ENCODE measurements at places on chromosomes 2 and 18.

DNA sequence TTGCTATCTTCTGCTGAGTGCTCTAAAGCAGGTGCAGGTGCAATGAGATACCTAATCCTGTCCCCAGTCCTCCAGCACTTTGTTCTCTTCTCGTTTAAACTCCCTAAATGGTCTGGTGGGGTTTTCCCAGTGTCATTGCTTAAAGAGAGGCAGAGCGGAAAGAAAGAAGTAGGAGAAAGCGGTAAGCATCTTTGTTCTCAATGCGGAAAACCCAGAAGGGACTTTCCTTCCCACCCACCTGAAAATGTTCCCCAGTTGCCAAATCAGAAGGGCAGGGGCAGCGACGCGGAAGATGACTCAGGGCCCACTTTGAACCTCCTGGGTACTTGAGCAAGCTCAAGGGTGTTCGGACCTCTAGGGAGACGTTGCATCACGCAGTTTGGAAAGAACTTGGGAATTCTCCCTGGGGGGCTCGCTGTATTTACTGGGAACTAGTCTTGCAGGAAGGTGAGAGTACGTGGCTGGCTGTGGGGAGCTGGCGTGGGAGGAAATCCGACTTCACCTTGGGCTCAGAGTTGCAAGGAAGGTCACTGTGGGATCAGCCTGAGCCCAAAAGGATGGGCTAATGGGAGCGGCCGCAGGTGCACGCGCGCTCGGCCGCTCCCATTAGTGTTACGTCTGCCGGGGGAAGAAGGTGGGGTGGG, 589 bp upstream of the SGPP2 start:
- DNase-seq, result peak; percentile 4

DNA sequence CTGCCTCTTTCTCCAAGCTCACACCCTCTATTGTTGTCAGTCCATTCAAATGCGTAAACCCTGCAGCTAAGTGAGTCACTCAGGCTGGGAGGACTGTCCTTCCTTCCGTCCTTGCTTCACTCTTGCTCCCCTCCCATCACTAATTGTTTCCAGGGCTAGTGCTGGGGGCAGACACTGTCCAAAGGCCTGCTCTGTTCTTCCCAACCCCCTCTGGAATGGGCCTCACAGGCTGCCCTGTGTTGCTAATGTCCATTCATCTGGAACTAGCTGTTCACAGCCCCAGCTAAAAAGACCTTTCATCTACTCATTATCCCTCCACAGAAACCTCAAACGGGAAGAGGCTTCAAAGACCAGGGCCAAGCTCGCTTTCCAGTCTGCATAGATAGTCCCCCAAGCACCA, 31.9 kb upstream of the NRP2 start:
- DNase-seq, result peak; percentile 52

- no peak for DNase-seq
Observed at GRCh38 chr2:25362434-25363145, 20.9 kb upstream of the DNMT3A start.

GRCh38 chr2:40448476-40449079, 3.3 kb downstream of the SLC8A1 start:
- DNase-seq, result peak; percentile 52

DNA sequence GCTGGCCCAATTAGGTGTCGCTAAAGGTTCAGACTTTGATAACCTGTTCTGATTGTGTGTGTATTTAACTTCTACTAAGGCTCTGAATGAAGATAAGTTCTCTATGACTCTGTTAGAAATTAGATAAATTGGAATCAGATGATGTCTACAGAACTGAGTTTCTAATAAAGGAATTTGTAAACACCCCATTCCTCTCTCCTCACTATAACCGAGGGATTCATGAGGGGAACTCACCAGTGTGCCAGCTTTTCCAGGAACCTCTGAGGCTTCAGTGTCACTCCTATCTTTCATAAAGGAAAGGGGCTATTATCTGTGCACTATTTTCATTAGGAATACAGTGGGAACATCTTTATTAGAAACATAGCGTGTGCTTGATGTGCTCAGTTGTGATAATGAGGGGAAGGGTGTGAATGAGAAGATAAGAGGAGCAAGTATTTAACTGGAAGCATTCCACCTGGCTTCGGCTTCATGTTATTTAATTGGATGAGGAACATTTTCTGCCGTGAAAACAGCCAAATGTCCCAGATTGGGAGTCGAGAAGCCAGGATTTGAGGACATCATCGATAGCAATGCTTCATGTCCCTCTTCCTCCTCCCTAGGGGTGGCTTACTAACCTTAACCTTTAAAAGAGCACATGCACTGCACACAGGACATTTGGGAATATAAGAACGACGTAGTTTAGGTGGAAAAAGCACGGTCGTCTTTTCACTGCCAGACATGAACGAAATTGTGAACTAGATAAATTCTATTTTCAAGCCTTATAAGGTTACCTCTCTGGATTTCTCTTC, 84.8 kb upstream of the TCF4 start:
- no peak for DNase-seq

All from astrocyte of the hippocampus (primary cell).